ENCODE measurements at places on chromosomes 1 and 21. TPM values are rescaled to one million over a fixed set of nuclear protein-coding genes. Genes with fewer than 3 reads are reported as not detected.

HES3 gene
- total RNA-seq: not detected

TFF3 gene
- 0.29 TPM for total RNA-seq

ALX3 gene
- total RNA-seq: not detected

FCGR3B gene
- not detected for total RNA-seq

SMIM1 gene
- 2.8 TPM for total RNA-seq

TMOD4 gene
- 0.29 TPM for total RNA-seq

TNFAIP8L2 gene
- not detected for total RNA-seq

CLCNKA gene
- total RNA-seq: under 0.01 TPM

SAMSN1 gene
- total RNA-seq: 0.15 TPM

TMIGD3 gene
- not detected for total RNA-seq

TIE1 gene
- 0.17 TPM for total RNA-seq

MFN2 gene
- 76.3 TPM for total RNA-seq
